Mononuclear cell (primary cell): ENCODE measurements at places on chromosomes 2 and 18. TPM values are rescaled to one million over a fixed set of nuclear protein-coding genes. Genes with fewer than 3 reads are reported as not detected.

The GAL3ST2 gene
- 2.5 TPM for total RNA-seq

The ALPI gene
- not detected for total RNA-seq

The TDRD15 gene
- 0.10 TPM for total RNA-seq

The NEU2 gene
- not detected for total RNA-seq

The C2orf80 gene
- total RNA-seq: not detected

The DIS3L2 gene
- total RNA-seq: 26.8 TPM

The SERPINB4 gene
- total RNA-seq: not detected

The MRO gene
- total RNA-seq: under 0.01 TPM

The NPHP1 gene
- 0.52 TPM for total RNA-seq

The AKAIN1 gene
- not detected for total RNA-seq

The ADAM23 gene
- 0.94 TPM for total RNA-seq

The IHH gene
- 0.10 TPM for total RNA-seq

The INPP5D gene
- 122 TPM for total RNA-seq

The PAIP2B gene
- total RNA-seq: 1.4 TPM

The CRYBA2 gene
- total RNA-seq: not detected

The PFN4 gene
- not detected for total RNA-seq
